Hippocampal formation (tissue), 2 donors: ENCODE measurements at places on chromosomes 2 and 18.

- DNase-seq, result no peak
Measured at GRCh38 chr2:239244625-239245024, 156.2 kb downstream of the HDAC4 start.

DNA sequence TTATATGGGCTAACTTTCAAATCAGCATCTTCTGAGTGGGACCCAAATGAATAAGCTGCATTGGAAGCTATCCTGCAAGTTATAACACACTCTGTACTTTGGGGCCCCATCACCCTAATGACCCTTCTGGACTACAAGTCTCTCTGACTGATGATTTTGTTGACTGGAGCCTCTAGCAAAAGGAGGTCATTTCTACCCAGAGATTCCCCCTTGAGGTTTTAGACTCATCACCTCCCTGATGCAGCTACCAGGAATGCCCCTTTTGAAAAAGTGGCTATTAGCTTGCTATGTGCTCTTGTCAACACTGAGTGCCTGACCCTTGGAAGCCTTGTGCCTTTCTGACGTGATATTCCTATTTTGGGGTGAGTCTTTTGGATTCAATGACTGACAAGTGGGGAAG lies 54.5 kb upstream of the NEMP2 start:
- DNase-seq, result no peak

DNA sequence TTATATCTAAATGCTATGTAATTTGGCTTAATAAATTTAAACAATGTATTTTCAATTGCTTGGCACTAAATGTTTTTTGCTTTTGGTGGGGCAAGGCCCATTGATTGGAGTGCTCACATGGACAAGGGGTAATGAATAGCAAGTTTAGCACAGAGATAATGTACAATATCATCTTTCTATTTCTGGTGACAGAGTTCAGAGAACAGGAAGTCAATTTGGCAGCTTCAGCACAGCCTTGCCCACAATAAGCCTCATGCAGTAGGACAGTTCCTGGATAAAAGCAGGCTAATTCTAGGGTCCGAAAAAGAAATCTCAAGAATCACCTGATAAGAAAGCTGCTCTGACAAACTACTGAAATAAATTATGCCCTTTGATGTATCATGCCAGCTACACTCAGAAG lies 443.9 kb upstream of the FSHR start:
- DNase-seq, result no peak

DNA sequence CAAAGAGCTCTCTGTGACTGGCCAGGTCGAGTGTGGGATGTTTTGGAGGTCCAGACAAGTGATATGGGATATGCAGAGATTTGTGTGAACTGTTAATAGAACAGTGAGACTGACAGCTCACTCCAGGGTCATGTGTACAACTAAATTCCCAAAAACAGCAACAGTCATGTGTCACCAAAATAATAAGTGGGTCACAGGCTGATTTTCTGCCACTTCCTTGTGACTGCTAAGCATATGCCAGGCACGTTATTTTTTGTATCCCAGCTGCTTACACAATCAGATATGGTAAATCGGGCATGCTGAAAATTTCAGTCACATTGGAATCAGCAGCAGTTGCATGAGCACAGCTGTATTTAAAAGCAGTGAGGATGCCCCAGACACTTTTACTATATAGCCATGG lies 198.7 kb downstream of the PTGR3 start:
- DNase-seq, result no peak

DNA sequence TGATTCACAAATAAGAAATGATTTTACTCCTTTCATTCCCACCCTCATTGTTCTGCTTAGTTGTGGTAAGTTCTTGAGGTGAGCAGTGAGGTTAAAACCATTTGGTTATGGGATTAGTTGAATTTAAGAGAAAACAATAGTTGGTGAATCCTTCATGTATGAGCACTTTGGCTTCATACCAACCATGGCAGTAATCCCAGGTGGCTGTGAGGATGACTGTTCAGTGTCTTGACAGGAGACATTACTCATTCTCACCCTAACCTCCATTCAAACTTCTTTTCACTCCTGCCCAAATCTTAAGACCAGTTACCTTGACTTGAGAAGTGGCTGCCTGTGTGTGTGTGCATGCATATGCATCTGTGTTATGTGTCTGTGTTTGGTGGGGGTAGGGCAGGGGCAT lies 143.1 kb downstream of the SETBP1 start:
- no peak for DNase-seq

DNA sequence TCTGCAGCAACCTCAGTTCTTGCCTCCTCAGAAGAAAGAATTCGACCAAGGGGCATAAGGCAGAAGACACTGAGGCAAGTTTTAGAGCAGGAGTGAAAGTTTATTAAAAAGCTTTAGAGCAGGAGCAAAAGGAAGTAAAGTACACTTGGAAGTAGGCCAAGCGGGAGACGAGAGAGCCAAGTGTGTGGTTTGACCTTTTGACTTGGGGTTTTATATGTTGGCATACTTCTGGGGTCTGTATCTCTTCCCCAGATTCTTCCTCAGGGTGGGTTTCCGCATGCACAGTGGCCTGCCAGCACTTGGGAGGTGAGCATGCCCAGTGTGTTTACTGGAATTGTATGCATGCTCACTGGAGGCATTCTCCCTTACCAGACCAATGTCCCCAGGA lies 59.3 kb upstream of the ANKRD44 start:
- DNase-seq, result no peak

DNA sequence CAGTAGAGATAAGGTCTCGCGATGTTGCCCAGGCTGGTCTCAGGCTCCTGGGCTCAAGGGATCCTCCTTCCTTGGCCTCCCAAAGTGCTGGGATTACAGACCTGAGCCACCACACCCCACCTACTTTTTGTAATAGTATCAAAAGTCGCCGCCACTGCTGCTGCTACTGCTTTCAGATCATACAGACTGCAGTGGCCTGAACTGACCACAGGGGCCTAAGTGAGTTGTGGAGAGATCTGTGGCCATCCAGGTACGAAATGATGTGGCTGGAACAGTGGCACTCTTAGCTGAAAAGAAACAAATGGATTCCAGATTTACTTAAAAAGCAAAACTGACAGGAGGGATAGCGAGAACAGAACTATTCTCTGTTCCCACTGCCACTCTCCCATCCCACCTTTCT lies 32.9 kb upstream of the POMC start:
- no peak for DNase-seq

- DNase-seq, result no peak
Measured at GRCh38 chr2:151518802-151519201, 109.1 kb downstream of the RIF1 start.

- no peak for DNase-seq
Measured at GRCh38 chr18:10229458-10229857, 225.0 kb upstream of the APCDD1 start.

DNA sequence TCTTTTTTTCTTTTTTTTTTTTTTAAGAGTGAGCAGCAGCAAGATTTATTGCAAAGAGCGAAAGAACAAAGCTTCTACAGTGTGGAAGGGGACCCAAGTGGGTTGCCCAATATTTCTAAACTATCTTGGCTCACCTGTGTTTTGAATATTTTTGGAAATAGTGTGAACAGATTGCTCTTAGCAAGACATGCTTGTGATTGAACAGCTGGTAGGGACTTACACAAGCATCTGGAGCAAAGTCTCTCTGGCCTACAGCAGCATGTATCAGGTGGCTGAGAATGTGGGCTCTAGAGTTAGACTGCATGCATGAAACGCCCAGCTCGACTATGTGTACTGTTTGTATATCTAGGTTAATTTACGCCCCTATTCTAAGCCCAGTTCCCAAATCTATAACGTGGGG lies 40.3 kb upstream of the FBXO11 start:
- no peak for DNase-seq

- no peak for DNase-seq
Measured at GRCh38 chr2:186716899-186717298, 23.0 kb downstream of the FAM171B start.

- no peak for DNase-seq
Measured at GRCh38 chr18:75926811-75927210, 499.3 kb upstream of the SMIM21 start.

GRCh38 chr2:19829672-19830071 lies 72.1 kb downstream of the TTC32 start:
- no peak for DNase-seq

GRCh38 chr18:74819433-74820059 lies 221.9 kb downstream of the ZNF407 start:
- DNase-seq, result no peak

DNA sequence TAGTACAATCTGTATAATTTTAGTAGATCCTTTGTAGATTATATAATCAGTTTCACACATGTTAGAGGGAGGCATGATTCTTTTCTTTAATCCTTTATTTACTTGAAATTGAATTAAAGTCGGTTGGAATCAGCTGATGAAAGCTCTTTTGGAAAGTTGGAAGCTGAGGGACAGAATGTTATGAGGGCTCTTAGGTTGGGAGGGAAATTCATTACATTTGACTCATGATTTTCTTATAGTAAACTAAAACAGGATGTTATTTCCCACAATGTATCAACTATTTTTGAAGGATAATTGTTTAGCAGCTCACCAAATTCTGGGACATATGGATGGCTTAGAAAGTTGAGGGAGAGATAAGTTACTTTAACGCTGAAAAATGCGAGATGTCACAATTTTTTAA lies 52.7 kb upstream of the TMEFF2 start:
- DNase-seq, result no peak

DNA sequence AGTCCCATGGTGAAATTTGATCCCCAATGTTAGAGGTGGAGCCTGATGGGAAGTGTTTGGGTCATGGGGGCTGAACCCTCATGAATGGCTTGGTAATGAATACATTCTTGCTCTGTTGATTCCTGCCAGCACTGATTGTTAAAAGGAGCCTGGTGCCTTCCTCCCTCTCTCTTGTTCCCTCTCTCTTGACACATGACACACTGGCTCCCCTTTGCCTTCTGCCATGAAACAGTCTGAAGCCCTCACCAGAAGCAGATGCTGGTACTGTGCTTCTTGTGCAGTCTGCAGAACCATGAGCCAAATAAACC lies 30.6 kb upstream of the EPC2 start:
- DNase-seq, result peak; percentile 32

- DNase-seq, result no peak
Measured at GRCh38 chr2:70556608-70557007, 3.0 kb upstream of the TGFA start.

- DNase-seq, result peak; percentile 68
Measured at GRCh38 chr18:44826418-44827259, 146.0 kb downstream of the SETBP1 start.

- no peak for DNase-seq
Measured at GRCh38 chr18:10213526-10213925, 240.9 kb upstream of the APCDD1 start.

DNA sequence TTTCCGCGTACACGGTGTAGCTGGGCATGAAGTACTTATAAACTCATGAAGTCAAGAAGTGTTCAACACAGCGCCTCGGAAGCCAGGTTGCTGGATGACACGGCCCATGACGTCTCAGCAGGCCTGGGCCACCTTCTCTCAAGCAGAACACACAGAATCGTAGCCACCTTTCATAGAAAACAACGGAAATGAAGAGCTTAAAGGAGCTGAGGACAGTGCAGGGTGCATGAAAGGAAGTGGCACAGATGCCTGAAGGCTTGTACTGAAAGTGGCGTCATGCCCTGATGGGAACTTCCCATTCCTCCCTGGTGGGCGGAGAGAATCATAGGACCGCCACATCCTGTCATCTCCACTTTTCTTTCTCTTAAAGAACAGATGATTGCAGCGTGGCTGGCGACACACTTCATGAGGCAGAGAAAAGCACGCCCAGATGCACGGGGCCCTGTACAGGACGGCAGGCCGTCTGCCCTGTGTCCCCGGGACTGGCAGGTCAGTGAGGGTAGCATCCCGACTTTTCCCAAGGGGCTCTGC lies 31.1 kb downstream of the HDAC4 start:
- no peak for DNase-seq

GRCh38 chr2:217263756-217264155 lies 403.9 kb upstream of the TNP1 start:
- no peak for DNase-seq

- no peak for DNase-seq
Measured at GRCh38 chr2:65525616-65526231, 93.3 kb upstream of the SPRED2 start.

DNA sequence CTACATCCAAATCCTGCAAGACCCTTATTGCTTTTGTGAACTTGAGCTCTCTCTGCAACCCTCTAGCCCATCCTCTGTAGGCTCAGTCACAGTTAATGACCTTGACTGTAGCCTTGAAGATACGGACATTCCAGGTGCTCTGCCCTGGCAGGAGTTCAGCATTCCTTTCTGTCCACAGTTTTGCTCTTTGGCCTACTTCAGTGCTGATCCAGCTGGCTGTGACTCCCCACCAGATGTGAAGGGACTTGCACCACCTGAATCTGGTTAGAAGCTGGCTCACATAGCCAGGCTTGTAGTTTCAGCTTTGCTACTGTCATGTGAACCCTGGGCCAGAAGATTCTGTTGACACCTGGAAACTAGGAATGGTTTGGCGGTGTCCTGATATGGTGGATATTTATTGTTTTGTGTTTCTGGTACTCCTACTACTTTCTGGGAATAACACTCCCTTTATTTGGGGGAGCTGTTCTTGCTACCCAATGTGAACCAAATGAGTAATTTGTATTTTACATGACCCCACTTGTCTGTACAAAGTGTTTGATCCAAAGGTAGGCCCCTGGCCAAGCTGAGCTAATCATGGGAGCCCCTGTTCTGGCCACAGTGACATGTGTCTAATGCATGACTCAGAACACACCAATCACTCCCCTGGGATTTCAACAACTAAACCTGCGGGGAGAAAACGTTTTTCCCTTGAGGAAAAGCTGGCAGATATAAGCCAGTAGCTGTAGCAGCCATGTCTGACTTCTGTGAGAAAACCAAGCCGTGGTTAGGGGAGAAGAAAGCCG lies 73.4 kb downstream of the CDCA7 start:
- DNase-seq, result no peak

- DNase-seq, result no peak
Measured at GRCh38 chr2:12725233-12726187, 8.8 kb downstream of the TRIB2 start.

DNA sequence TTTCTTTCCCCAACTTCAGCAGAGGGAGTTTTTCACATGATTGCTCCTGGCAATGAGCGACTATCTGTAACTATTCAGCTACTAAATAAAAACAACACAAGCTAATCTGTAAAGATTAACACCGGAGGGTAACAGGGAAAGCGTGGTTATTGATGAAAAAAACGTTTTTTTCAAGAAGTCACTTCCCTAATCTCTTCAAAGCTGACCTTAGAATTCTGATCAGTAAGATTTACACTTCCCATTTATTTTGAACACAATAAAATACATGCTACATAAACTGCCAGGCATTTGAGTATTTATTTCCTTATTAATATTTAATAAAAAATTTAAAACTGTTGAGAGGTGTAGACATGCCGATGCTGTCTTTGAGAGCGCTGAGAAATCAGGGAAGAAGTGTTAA lies 207.4 kb upstream of the HDAC4 start:
- DNase-seq, result no peak

DNA sequence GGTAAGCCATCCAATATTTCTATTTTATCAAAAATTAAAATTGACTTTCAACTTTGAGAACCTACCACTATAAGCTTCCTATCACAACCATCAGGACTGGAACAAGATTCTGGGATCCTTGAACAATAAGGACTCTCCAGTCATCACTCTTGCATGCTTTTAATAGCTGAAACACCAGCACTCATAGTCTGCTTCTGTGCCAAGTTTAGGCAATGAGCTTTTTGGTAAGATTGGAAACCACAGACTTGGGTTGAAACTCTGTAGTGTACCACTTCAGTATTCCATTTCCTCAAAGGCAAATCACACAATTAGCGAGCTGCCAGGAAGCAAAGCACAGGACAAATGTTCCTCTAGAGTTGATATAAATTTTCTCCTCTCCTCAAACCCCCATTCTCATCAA lies 1065.8 kb upstream of the SLC39A10 start:
- no peak for DNase-seq
